ENCODE measurements at places on chromosomes 11 and 22.
A peak's percentile ranks its signal among the peaks of the same experiment; 100 is the strongest.

DNA sequence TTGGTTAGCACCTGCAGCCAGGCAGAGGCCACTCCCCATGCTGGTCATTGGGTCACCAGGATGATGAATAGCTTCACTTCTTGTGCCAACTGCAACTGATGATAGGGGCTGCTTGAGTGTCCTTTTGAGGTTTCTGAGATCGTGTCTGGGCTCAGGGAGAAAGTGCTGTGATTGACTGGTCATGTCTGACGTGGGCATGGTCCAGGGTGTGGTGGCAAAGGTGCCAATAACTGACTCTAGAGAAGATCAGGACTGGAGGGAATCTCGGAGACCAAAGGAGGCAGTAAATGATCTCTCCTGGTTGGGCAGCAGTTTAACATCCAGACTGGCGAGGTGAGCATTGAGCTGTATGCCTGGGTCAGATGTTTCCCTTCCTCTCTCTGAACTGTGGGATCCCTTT is 10.0 kb upstream of the SLC22A6 start:
- no peak for DNase-seq

GRCh38 chr11:26860091-26860780 is 133.7 kb upstream of the FIBIN start:
- DNase-seq = no peak

DNA sequence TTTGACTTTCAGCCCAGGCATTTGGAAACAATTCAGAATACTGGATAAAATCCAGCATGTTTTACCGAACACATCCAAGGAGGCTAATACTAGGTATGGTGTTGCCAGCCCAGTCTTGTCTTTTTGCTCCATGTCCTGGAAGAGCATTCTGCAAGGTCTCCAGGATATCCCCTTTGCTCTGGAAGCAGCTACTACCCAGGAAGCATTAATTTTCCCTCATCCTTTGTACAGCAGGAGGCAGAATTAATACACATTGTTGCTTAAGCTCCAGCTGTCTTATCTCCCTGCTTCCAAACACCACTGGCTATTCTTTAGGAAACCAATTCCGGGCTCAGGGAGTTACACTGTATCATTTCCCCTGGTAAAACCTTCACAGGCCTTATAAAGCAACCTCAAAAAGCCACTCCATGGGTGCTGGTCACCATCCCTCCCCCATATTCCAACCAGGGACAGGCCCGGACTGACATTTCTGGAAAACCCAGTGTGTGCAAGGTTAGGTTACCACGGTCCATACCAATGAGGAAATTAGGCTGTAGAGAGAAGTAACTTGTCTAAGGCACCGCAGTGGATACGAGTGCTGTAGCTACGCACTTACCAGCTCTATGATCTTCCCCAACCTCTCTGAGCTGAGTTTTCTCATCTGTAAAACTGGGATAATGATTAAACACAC is 1.5 kb upstream of the UBASH3B start:
- DNase-seq = no peak

- peak; percentile 62 for DNase-seq
Observed at GRCh38 chr11:8873741-8874405, 37.1 kb upstream of the AKIP1 start.

GRCh38 chr22:42078469-42079318 is 806 bp upstream of the SMDT1 start:
- DNase-seq = no peak

DNA sequence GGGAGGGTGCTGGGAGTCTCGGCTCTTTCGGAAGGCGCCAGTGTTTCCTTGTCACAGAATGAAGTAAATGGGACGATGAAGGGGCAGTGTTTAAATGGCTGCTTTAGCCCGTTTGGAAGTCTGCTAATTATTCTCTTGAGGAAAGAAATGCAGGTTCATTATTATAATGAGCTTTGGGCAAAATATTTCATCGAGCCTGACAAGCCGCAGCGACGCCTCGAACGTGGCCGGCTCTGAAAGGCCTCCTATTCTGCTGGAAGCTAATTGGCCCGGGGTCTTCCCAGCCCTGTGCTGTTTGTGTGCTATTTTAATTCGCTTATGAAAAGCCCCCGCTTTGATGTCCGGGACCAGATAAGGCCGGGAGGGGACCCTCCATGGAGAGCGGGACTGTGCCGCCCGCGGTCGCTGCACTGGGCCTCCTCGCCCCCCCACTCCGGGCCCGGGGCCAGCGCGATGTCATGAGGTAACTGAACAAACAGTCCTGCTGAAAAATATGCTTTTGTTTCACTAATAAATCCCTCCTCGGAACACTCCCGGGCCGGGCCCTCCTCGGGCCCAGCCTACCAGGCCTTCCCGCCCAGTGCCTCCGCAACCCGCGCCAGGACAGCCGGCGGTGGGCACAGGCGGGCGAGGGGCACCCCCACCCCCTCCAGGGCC is 78.4 kb downstream of the CDKN1C start:
- no peak for DNase-seq

- no peak for DNase-seq
Observed at GRCh38 chr22:48402591-48403031, 1425.1 kb downstream of the BRD1 start.

GRCh38 chr11:71172680-71173079 is 79.7 kb downstream of the SHANK2 start:
- DNase-seq = no peak

DNA sequence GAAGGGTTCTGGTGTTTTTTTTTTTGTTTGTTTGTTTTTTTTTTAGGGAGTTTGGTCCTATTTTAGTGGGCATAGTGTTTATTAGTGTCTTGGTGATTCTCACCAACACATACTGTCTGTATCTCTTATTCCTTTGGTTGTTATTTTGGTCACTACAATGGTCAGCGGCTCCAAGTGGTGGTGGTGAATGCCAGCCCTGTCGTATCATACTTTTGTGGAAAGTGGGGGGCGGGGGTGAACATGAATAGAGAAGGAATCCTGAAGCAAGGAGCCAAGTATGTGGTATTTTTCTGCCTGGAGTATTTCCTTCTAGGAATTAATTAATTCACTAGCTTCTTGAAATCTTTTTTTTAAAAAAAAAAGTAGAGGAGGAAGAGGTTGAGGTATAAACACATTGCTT is 79.6 kb downstream of the GRK3 start:
- DNase-seq = no peak

All from MV-4-11 (cell line).